ENCODE measurements at places on chromosomes 6 and 20.

DNA sequence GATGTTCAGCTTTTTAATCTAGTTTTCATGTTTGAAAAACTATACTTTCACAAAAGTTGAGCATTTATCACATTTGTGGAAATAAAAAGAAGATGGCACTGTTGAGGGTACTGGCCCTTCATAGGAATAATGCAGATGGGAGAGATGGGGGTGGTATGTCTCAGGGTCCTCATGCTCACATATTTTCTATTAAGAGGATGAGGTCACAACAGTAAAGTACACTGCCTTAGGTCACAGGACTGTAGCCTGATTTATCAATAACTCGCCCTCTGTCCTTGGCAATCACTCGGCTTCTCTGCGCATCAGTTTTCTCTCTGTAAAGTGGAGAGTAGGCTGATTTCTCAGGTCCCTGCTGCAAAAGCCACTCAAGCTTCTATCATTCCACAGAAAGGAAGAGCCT lies 55.9 kb downstream of the PPP1R3G start:
- DNase-seq: no peak

- DNase-seq: no peak
Measured at GRCh38 chr20:14913896-14914620, 576.6 kb upstream of the FLRT3 start.

GRCh38 chr6:154548130-154548830 lies 37.8 kb upstream of the CNKSR3 start:
- DNase-seq: peak; percentile 47

GRCh38 chr20:2748551-2749342 lies 51.7 kb downstream of the CPXM1 start:
- DNase-seq: no peak

DNA sequence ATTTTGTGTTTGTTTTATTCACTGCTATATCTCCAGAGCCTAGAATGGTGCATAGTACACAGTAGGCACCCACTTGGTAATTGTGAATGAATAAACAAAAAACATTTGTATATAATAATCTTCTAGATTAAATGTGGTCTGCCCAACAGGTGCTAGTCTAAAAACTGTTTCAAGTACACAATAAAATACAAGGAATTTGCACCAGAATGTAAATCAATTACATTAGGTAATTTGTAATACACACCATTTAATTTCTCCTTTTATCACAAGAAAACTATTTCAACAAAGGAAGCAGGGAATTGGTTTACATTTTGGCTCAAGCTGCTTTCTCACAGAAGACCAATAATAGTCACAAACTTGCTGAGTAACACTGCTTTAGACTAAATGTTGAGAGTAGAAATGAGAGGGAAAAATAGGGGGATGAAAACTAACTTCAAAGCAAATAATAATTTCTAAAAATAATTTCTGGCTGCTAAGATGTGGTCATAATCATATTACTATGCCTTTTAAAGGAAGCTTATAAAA lies 22.1 kb downstream of the RUNX2 start:
- DNase-seq: no peak

- DNase-seq: peak; percentile 43
Measured at GRCh38 chr20:11246251-11246775, 572.5 kb upstream of the JAG1 start.

- DNase-seq: no peak
Measured at GRCh38 chr6:124470803-124471202, 491.4 kb upstream of the RNF217 start.

- DNase-seq: no peak
Measured at GRCh38 chr20:19723051-19723450, 35.0 kb upstream of the RIN2 start.

DNA sequence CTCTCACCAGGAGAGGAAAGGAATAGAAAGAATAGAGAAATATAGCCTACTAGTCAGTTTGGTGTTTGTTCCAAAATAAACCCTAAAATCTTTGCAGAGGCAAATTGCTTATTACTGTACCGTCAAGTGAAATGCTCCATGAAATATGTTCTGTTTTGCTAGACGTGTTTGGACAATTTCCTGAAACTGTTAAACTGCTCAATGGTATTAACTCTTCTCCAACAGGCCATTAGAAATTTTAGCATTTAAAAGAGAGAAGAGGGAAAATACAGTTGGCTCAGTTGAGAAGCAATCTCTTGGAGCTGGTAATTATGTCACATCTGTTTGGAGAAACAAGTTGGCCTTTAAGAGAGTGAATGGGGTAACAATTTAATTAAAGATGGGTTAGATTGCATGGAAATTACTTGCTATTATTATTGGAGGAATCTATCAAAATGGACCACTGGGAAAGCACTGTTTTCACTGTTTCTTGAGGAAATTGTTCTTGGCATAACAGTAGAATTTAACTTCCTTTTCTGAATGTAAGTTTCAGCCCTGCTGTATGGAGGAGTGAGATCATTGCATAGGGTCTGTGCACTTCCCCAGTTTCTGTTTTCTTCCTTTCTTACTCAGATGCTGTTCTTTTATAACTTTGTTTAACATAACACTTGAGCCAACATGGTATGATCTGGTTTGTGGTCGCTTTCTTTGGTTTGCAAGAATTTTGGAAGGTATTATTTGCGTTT lies 373.6 kb downstream of the PLCB1 start:
- DNase-seq: no peak

GRCh38 chr6:134519465-134519864 lies 201.6 kb upstream of the SGK1 start:
- DNase-seq: no peak

DNA sequence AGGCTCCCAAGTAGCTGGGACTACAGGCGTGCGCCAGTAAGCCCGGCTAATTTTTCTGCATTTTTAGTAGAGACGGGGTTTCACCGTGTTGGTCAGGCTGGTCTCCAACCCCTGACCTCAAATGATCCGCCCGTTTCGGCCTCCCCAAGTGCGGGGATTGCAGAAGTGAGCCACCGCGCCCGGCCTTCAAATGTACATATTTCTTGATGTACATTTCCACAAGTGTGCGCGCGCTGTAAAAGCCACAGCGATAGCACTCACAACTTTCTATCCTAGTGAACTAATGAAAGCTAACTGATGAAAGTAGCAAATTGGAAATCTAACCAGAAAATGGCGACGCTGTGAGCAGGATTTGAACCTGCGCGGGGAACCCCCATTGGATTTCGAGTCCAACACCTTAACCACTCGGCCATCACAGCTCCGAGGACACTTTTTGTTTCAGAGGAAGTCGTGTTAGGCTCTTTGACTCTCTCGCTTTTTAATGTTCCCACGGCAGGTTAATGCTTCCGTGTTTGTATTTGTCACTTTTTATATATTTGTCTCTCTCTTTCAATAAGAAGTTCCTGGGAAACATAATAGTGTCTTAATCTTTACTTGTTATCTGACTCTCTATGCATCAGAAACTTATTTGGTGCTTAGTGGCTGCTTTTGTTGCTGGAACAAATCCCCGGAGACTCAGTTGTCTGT lies 199.4 kb upstream of the ZNF184 start:
- DNase-seq: peak; percentile 88

DNA sequence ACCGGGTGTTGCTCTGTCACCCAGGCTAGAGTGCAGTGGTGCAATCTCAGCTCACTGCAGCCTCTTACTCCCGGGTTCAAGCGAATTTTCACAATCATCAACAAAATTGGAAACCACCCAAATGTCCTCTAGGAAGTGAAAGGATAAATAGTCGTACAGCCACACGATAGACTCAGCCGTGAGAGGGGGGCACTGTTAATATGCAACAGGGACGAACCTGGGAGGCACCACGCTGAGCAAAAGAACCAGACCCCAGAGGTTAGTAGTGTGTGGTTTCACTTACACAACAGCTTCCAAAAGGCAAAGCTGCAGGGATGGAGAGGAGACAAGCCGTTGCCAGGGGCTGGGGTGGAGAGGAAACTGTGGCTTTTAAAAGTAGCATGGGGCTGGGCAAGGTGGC lies 30.1 kb upstream of the NTSR1 start:
- no peak for DNase-seq

- no peak for DNase-seq
Measured at GRCh38 chr6:157607317-157608109, 215.5 kb upstream of the SNX9 start.

DNA sequence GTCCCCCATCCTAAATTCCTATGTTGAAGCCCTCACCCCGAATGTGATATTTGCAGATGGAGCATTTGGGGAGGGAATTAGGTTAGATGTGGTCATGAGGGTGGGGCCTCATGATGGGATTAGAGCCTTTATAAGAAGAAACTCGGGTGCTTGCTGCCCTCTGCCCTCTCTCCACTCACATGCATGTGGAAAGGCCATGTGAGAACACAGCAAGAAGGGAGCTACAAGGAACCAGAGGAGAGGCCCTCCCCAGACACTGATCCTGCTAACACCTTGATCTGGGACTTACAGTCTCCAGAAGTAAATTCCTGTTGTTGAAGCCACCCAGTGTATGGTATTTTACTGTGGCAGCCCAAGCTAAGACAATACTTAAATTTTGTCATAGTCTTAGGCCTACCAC lies 69.6 kb upstream of the TULP1 start:
- DNase-seq: no peak

- no peak for DNase-seq
Measured at GRCh38 chr20:60060006-60060557, 101.9 kb downstream of the CDH26 start.

All from M059J (cell line).